ENCODE measurements at places on chromosomes 12 and 14.

- DNase-seq, result peak; percentile 80
Observed at GRCh38 chr12:43835656-43836474, at the start of gene TMEM117. TMEM117 (plus strand) TSS chr12:43836081.

- DNase-seq, result peak; percentile 52
Observed at GRCh38 chr12:21502164-21502496, 541 bp downstream of the GOLT1B start.

GRCh38 chr14:76985540-76986230, 42.8 kb downstream of the IRF2BPL start:
- DNase-seq, result peak; percentile 67

DNA sequence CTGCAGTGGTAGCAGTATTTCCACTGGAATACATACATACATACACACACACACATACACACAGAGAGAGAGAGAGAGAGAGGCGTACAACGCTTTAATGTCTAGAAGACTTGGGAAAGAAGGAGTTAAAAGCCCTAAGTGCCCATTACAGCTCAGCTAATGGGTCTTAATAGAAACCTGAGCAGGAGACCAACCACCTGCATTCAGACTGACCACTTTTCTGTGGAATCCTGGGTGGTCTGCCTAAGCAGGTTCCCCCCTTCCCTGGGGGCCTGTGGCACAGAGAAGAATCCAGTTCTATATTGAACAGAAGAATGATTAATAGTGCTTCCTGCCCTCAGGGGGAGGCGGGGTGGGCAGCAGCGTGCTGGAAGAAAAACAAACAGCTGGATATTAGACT, 312.4 kb upstream of the PRKD1 start:
- DNase-seq, result no peak

DNA sequence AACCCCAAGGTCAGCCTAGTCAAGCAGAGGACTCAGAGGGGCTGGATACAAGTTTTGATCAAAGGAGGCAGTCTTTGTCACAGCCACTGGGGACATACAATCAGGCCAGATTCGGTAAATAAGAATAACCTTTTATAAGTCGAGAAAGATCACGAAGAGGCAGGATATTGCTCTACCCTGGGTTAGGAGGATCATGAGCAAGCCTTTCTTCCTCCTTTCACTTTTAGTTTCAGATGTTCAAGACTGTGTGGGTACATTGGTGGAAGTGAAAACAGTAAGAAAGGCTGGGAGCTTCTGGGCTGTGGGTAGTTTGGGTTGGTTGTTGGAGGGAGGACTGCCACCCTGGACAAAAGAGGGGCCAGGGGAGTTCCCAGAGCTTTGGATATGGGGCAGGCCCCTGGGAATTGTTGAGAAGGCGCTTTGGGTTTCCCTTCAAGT, 127.7 kb downstream of the SNAPC1 start:
- DNase-seq, result no peak

DNA sequence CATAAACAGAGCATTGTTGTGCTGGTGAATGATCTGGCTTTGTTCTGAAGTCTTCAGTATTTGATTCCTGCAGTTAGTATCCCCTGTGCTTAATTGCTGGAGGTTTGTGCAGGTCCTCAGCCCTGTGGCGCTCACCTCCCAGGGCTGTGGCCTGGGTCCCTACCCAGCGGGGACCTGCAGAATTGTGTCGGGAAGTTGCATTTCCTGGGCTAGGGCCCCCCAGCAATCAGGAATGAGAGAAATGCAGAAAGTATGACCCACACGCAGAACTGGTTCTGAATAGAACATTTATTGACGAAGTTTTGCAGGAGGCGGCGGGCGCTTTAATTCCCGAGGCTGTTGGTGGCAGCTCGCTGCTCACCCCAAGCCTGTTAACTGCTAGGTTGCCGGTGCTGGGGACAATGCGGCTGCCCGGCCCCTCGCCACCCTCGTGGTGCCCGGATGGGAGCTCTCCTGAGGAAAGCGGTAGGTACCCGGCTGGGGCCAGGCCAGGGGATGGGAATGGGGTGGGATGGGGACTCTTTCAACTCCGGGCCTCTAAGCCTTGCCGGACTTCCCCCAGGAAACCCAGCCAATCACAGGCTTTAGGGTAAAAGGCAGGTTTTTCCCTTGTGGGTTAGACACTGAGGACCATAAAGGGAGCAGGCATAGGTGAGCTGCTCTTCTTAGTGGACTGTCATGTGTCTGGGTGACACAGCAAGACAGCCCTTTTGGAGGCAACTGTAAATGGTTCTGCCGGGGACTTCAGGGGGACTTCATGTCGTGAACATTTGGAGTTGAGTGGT, 11.6 kb downstream of the PLEKHG3 start:
- DNase-seq, result no peak

DNA sequence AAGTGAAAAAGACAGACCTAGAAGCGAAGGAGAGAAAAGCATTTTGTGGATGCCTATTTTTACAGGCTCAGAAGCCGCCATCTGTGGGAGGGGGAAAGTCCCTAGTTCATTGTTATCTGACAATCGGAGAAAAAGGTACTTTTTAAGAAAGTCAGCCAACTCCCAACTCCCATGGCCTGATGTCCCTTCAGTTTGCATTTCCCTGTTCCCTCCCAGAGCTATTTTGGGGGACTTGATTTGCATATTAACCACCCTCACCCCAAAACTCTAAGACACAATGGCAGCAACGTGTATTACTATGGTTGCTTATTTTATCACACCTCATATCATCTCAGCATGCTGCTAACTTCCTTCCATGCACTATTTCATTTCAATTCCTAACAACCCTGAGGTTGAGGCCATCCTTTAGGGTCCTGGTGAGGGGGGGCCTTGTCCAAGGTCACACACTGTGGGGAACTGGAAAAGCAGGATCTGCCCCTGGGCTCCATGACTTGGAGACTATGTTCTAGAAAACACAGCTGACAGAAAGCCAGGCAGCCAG, 18.7 kb downstream of the HVCN1 start:
- DNase-seq, result no peak

Data from ACHN (cell line).